Activated effector memory CD4-positive, alpha-beta T cell treated with anti-CD3 and anti-CD28 coated beads, Interleukin-2, amount 50 U/mL, for 16 hours (primary cell): ENCODE measurements at places on chromosomes 12 and 14.

- DNase-seq = no peak
Observed at GRCh38 chr12:27585739-27586265, 61.8 kb downstream of the PPFIBP1 start.

DNA sequence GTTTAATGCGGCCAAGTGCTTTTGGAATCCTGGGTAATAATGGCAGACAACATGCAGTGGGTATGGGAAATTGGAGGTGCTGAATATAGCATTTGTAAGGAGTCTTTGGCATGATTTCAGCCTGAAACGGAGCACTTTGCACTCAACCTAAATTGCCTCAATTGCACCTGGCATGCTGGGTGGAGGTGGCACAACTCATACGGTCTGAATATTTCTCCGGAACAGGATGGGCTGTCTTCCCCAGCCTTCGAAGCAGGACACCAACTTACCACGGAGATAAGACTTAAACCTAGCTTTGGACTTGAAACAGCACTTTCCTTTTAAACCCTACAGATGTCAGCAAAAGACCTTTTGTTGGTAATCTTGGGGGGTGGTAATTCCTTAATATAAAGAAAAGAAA, 153.7 kb upstream of the SRRM4 start:
- no peak for DNase-seq

GRCh38 chr12:99130808-99131553, 485.9 kb downstream of the APAF1 start:
- DNase-seq = no peak

GRCh38 chr14:22803687-22803974, 11.6 kb downstream of the SLC7A7 start:
- no peak for DNase-seq

- no peak for DNase-seq
Observed at GRCh38 chr14:41606532-41607303, at the start of gene LRFN5. LRFN5 (plus strand) TSS chr14:41606876.

- DNase-seq = no peak
Observed at GRCh38 chr12:60451457-60451856, 855.6 kb downstream of the SLC16A7 start.

- DNase-seq = peak; percentile 97
Observed at GRCh38 chr14:69153152-69153872, 393 bp upstream of the DCAF5 start.

DNA sequence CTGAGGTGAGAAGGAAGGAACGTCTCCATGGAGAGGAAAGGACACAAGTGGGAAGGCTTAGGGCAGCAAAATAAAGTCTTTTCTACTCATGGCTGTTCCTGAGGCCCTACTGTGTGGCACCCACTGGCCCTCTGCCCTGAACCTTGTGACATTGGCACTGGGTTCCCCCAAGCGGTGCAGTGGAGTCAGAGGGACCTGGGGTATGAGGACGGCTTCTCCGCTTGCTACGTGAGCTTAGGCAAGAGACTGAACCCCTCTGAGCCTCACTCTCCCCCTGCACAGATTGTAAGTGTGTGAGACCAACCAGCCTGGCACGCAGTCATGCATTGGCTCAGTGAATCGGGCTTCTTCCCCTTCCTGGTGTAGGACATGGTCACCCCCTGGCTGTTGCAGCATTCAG, 19.7 kb downstream of the SLC6A12 start:
- no peak for DNase-seq

GRCh38 chr12:104285740-104286515, 17.6 kb upstream of the EID3 start:
- DNase-seq = no peak

DNA sequence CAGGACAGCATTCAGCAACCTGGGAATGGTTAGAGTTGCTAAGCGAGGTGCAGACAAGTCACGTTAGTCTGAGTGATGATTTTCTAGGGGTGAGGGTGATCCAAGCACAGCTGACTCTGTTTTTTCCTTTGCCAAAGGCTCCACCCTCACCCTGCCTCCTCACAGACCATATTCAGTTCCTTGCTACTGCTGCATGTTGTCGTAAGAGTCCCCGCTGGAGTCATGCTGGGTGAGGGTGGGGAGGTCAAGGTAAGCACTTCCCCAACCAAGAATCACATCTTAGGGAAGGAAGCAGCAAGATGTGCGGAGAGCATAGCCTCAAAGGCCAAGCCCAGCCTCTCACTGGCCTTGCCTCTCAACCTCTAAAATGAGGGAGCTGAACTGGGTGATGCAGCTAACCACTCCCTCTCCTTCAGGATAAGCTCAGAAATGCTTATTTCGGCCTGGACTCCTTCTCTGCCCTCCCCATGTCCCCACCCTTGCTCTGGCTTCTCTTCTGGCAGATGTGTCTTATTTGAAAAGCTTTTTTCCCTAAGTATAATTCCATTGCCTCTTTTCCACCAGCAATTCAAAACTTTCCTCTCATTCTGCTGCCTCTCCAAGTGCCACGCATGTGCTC, 66.9 kb upstream of the ACTN1 start:
- DNase-seq = no peak

DNA sequence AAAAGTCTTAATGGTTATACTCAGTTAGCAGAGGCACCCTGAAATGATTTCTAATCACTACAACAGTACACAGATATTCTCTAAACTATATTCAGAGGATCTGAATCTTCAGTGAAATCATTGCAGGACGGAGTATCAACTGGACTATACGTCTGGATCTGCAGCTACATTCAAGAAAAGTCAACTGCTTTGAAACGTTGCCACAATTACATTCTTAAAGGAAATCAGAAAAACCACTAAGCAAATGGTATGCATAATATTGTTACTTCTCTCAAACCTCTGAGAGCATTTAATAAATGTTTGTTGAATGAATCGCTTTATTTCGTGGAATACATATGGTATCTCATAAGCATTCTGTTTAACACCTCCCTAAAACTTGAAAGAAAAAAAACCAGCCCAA, 67.4 kb downstream of the MED13L start:
- no peak for DNase-seq

DNA sequence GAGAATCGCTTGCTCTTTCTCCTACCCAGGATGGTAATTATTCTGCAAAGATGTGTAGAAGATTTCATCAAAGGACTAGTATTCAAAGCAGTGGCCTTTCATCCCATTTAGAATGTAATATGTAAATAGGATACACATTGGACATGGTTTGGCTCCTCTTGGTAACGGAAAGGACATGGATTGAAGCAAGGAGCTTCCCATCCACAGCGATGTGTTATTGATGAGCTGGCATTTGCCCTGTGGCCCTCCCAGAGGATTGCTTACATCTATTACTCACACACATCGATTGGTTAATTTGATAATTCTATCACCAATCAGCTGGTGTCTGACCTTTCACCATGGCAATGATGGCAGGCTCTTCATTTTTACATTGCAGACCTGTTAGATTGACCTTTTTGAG, 458.4 kb downstream of the EGLN3 start:
- DNase-seq = no peak

DNA sequence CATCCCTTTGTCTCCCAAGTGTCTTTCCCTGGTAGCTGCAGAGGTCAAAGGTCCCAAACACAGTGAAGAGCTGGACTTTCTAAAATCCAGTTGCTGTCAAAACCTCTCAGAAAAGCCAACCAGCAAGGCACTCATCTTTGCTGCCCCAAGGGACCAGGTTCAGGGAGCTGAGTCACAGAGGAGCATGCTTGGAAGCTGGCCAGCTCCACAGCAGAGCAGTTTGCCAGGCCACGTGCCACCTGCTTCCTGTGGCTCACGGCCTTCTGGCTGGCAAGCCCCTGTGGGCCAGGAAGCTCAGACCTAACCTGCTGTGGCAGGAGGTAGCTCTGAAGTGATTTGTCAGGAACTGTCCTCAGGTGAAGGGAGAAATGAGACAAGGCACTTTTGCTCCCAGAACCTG, 3.6 kb downstream of the ISCU start:
- peak; percentile 88 for DNase-seq

DNA sequence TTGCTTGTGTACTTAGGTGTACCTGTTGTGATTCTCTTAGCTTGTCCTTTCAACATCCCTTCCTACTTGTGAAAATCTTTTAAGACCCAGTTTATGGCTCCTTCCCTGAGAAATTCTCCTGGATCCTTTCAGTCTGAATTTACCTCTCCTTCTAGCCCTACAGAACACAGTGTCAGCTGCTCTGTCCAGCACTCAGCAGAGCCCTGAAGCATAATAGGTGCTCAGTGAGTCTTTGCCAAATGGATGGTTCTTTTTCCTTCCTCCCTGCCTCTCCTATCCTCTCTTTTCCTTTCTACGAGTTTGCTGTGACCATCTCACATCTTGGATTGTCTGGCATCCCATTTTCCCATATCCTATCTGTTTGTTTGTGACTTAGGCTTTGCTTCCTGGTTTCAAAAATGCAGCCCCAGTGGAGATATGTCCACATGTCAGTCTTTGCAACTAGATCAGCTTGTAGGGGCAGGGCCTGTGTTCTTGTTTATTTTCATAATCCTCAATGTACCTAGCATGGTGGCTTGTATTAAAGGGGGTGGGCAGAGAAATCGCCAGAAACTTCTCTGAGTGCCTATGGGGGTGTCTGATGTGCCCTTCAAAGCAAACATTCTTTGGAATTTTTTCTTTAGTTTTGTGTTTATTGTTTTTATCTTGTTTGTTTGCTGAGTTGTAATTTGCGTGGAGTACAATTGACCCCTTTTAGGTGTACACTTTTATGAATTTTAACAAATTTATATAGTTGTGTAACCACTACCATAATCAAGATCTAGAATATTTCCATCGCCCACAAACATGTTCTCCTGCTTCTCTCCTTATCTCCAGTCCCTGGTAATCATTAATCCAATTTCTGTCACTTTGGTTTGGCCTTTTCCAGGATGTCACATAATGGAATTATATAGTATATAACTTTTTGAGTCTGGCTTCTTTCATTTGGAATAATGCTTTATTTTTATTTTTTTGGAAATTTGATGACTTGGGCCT, 62.8 kb downstream of the SMOC1 start:
- DNase-seq = no peak

GRCh38 chr12:94133964-94134795, 14.2 kb upstream of the PLXNC1 start:
- no peak for DNase-seq

DNA sequence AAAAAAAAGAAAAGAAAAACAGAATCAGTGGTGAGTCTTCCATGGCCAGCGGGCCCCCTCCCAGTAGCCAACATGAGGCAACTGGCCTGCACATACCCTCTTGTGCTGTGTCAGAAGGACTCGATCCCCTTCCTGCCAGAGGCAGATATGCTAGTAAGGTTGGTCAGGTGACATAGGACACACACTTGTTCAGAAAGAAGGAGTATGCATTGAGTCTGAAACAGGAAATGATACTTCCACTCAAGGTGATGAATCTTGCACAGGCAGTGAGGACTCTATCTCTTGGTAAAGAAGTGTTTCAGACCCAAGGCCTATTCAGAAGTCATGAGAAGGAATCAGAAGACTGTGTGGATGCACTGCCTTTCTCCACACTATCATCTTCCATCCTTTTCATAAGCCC, 269.7 kb upstream of the FAR2 start:
- no peak for DNase-seq

DNA sequence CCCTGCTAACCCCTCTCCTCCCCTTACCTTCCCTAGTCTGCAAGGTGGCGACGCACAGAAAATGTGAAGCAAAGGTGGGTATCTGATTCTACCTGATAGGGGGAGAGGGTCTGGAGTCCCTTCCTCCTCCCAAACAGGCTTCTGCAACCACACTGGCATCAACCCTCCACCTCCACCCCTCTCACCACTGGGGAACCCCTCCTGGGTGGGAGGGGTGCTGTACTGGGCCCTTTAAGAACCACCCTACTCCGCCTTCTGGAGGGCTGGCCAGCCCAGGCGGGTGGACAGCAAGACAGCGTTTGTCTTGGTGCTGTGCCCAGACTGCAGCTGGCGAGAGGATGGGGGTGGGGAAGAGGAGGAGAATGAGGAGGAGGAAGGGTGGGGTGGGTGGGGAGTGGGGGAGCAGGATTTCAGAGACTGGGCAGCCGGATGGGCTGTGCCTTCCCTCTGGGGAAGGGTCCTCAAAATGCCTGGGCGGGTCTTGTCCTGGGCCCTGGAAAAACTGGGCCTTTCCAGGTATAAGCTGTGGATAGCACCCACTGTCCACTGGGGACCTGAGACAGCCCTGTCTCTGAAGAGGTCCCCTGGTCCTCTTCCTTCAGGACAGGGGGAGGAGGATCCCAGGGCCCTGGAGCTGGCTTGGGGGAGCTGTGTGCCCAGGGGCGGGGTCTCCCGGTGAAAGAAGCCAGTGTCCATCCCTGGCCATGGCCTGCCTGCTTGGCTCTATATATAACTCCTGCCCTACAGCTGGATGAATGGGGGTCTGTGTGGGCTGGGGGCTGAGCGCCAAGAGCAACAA, 2.8 kb downstream of the TNS2 start:
- peak; percentile 45 for DNase-seq

DNA sequence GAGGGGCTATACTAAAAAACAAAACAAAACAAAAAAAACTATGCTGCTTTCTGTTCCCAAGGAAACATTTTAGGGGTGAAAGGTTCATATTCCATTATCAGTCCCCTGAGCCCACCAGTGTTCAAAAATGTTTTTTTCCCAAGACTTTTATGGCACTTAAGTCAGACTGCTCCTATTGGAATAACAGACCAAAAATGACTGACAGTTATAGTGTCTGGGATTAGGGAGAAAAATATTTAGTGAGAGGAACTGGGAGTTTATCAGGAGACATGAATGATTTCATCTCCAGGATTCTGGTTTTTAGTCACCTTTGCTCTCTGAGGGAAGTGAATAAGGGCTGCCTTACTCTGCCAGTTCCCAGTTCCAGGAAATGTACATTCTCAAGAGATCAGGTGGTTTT, 68.0 kb downstream of the PDE3A start:
- DNase-seq = no peak

GRCh38 chr14:101709962-101710931, 51.3 kb upstream of the PPP2R5C start:
- DNase-seq = no peak

DNA sequence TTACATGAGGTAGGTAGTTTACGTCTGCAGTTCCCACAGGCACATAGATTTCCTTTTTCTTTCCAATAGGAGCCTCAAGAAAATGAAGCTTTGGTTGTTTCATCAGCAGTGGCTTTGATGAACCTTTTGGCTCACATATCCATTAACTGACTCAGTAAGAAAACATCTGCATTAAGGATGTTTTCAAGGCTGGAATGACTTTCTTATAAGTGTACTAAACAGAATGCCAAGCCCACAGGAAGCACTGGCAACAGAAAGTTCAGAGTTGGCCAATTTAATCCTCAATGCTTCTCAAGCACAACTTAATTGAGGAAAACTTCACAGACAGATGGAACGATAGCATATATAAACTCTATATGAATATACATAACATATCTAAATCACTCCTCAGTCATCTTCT, 63.5 kb downstream of the ST8SIA1 start:
- no peak for DNase-seq

GRCh38 chr12:75977590-75977951, 54.0 kb downstream of the PHLDA1 start:
- no peak for DNase-seq
